Type B pancreatic cell (in vitro differentiated cells): ENCODE measurements at places on chromosomes 6 and 20. TPM values are rescaled to one million over a fixed set of nuclear protein-coding genes. Genes with fewer than 3 reads are reported as not detected.

DNA sequence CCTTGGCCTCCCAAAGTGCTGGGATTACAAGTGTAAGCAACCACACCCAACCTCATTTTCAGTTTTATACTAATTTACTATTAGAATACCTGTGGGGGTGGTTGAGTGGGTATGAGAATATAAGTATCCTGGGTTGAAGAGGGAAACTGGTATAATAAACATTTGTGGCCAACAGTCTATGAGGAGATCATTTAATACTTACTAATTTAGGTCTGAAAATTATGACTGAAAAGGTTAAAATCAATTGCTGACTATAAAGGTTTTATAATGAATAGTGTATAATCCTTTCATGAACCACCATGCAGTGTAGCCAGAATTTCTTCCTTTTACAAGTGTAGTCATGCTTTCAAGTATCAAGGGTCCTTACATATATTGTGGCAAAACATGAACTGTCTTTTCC is 11.1 kb downstream of the ASF1A start:
- no peak for DNase-seq

Gene ZNF165
- 4.3 and 8.4 TPM in 2 replicates for total RNA-seq

Gene TGM3
- 1.4 and 1.5 TPM in 2 replicates for total RNA-seq

Gene HLA-DMB
- 0.43 and 0.80 TPM in 2 replicates for total RNA-seq

Gene JARID2
- total RNA-seq, result 35.9 and 43.9 TPM in 2 replicates

Gene SSTR4
- not detected in 2 replicates for total RNA-seq
